AG10803 (cell line): ENCODE measurements at places on chromosomes 16 and 17.

- DNase-seq: peak; percentile 73
Measured at GRCh38 chr17:38469875-38470274, 41.6 kb downstream of the ARHGAP23 start.

GRCh38 chr17:31595076-31595475, 203.6 kb downstream of the RAB11FIP4 start:
- DNase-seq: peak; percentile 64

GRCh38 chr16:49049644-49050043, 232.0 kb downstream of the CBLN1 start:
- DNase-seq: no peak

DNA sequence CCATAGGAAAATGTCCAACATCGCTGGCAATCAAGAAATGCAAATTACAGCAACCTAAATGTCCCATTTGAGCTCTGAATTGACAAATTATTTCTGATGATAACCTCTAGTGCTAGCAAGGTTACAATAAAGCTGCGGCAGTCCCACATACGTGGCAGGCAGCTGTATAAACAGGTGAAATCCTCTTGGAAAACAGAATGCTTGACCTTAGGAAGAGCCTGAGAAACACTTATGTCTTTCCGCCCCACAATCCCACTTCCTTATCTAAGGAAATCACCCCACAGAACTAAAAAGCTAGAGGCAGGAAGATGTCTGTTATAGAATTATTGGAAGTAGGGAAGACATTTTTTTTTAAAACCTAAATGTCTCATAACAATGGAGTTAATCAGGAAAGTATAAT, 154.3 kb downstream of the KATNIP start:
- DNase-seq: no peak

DNA sequence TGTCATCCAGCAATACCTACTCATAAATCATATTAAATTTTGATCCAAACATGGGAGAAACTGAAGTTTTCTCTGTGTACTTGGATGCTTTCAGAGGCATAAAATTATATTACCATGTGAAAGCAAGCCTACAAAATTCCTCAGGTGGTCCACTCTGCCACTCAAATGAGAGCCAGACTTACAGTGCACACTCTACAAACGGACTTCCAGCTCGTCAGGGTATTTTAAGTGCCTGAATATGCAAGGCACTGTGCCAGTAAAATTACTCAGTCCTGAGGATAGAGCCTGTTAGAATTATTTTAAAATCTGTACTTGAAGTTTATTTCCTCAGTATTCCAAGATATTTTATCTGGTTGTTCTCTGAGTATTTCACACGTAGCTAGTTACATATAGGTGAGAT, 54.5 kb downstream of the TENT4B start:
- peak; percentile 65 for DNase-seq

GRCh38 chr17:56656701-56657327, 63.3 kb downstream of the NOG start:
- DNase-seq: no peak

GRCh38 chr16:28975158-28975599, 601 bp downstream of the SPNS1 start:
- no peak for DNase-seq

DNA sequence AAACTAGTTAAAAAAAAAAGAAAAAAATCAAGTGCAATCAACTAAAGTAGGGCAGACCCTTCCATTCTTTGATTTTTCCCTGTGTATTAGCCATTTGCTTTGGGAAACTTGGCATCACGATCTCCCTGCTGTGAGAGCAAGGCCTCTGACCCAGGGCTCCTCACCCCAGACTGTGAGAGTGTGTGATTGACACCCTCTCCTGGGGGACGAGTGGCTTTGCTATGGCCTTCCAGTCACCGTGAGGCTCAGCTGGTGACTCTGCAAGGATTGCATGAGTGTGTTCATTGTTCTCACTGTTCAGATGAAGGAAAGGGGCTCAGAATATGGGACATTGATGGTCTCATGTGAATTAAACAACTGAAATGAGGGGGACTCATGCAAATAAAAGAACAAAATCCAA, 69.0 kb upstream of the BCAR1 start:
- no peak for DNase-seq

DNA sequence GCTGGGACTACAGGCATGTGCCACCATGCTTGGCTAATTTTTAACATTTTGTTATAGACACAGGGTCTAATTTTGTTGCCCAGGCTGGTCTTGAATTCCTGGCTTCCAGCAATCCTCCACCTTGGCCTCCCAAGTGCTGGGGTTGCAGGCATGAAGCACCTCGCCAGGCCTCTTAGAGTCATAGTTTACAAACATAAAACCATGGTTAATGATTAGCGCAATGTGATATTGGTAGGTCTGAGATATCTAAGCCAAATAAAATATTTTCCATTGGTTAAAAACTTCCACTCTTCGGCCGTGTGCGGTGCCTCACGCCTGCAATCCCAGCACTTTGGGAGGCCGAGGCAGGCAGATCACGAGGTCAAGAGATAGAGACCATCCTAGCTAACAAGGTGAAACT, 16.6 kb downstream of the TXNDC11 start:
- no peak for DNase-seq

DNA sequence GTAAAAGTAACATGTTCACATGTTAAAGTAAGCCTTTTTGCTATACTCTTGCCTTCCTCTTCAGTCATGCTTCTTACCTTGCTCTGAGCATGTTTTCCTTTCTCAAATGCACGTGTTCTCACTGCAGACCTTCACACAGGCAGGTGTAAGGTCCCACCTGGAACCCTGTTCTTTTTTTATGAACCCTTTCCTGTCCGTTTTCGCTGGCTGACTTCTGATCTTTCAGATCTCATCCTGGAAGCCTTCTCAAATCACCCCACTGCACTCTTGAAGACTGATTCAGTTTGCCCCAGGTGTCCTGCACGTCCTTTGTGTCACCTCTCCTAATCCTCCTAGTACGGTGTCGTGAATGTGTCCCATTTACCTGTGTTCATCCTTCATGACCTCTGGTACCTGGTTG, 313.6 kb downstream of the SNX29 start:
- no peak for DNase-seq

DNA sequence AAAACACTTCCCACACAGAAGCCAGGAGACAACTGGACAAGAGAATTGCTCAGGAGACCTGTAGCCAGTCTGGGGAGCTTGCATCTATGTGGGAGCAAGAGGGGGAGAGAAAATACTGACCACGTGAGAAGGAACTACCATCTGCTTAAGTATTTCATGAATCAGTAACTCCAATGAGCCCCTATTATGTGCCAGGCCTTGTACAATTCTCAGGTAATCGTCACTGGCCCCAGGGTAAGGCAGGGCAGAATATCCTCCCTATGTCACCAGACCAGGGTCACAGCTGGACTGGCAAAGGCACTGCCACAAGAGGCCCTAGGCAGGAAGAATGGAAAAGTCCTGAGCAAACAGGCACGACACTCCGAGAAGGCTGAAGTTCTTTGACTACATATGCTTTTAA, 25.9 kb downstream of the USP7 start:
- DNase-seq: no peak

DNA sequence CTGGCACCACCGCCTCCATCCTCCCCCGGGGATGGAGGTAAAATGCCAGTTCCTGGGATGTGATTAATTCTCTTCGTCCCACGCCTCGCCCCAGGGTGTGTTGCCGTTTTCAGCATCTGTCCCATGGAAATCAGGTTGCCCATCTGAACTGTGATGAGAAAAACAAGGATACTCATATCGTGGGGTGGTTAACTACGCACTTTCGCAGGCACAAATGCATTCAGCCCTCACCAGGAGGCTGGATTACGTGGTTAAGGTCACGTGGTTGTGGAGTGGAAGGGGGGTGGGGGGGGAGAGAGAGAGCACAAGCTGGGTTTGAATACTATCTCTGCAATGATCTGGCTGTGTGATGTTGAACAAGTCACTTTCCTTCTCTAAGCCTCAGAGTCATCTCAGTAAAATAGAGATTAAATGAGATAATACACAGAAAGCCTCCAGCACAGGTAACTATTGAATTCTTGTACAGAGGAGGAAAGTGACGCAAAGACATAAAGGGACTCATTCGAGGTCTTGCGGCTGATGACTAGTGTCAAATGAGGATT, 74.7 kb downstream of the BMERB1 start:
- DNase-seq: no peak

- DNase-seq: no peak
Measured at GRCh38 chr16:69929480-69929879, 21.7 kb upstream of the CLEC18A start.

DNA sequence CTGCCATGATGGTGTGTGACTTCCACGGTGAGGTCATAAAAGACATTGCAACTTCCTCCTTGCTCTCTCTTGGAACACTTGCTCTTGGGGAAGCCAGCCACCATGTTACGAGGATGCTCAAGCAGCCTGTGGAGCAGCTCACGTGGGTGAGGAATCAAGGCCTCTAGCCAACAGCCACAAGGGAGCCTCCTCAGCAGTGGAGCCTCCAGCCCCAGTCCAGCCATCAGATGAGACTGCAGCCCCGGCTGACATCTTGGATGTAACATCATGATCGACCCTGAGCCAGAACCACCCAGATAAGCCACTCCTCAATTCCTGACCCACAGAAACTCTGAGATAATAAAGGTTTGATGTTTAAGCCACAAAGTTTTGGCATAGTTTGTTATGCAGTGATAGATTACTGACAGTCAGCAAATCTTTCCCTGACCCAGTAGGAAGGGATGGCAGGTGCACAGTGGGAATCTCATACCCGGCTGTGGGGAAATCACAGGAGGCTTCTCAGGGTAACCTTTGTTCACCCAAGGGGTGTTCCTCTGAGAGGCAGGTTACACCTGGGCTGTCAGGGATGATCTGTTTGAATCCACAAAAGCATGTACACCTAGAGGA, 23.3 kb upstream of the GINS2 start:
- no peak for DNase-seq

- peak; percentile 19 for DNase-seq
Measured at GRCh38 chr17:78484271-78485246, 92.6 kb downstream of the DNAH17 start.

- DNase-seq: peak; percentile 68
Measured at GRCh38 chr17:29155966-29156338, 24.2 kb downstream of the MYO18A start.

DNA sequence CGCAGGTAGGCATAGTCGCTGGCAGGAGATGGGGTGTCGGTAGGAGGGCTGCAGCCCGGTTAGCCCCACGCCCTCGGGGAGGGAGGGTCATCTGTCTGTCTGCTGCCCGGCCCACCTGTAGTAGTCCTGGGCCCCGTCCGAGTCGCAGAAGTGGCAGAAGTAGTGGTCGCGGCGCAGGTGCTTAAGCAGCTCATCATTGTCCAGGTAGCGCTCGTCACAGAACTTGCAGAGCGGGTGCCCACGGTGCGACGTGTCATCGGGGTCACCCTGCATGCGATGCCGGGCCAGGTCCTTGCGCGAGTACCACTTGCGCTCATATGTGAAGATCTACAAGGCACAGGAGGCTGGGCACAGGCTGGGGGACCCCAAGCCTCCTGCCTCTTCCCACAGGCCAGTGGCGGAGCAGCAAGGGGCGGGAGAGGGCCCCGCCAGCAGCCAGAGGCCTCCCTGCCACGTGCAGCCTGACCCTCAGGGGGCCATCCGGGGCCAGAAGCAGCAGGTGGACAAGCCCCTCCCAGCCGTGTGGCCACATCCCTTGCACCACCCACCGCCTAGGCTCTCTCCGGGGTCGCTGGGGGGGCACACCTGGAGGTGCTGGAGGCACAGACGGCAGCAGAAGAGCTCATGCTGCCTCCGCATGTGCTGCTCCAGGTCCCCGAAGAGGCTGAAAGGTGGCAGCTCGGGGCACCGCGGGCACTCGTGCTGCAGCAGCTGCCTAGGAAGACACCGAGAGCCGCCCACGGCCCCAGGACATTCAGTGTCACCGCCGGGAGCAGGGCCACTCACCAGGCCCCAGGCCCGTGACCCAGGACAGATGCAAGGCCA, 7.0 kb downstream of the ZNF598 start:
- no peak for DNase-seq

DNA sequence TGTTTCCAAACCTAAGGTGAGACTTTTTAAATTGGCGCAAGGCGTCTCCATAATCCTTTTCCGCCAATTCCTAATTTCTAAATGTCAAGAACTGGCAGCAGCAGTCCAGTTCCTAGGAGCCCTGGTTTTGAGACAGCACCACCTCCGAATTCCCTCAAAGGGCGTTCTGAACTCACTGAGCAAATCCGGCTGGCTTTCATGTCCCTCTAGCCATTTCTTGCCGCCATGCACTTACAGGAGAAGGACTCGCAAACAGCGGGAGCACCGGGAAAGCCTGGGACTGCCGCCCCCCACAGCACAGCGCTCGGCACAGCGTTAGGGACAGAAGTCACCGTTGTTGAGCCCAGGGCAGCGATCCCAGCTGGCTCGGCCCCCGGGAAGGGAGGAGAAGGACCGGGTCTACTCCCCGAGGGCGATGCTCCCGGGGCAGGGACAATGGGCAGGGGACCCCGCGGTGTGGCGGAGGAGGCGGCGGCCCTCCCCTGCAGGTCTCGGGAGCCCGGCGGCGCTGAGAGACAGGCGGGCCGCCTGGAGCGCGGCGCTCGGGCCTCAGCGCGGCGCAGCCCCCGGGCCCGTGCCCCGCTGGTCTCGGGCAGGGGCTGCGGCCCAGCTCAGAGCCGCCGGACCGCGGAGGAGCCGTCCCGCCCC, 545 bp downstream of the ARHGAP17 start:
- peak; percentile 59 for DNase-seq

GRCh38 chr16:74275031-74275636, 21.5 kb upstream of the PSMD7 start:
- DNase-seq: peak; percentile 23

GRCh38 chr16:54742436-54742835, 188.2 kb upstream of the IRX5 start:
- no peak for DNase-seq

DNA sequence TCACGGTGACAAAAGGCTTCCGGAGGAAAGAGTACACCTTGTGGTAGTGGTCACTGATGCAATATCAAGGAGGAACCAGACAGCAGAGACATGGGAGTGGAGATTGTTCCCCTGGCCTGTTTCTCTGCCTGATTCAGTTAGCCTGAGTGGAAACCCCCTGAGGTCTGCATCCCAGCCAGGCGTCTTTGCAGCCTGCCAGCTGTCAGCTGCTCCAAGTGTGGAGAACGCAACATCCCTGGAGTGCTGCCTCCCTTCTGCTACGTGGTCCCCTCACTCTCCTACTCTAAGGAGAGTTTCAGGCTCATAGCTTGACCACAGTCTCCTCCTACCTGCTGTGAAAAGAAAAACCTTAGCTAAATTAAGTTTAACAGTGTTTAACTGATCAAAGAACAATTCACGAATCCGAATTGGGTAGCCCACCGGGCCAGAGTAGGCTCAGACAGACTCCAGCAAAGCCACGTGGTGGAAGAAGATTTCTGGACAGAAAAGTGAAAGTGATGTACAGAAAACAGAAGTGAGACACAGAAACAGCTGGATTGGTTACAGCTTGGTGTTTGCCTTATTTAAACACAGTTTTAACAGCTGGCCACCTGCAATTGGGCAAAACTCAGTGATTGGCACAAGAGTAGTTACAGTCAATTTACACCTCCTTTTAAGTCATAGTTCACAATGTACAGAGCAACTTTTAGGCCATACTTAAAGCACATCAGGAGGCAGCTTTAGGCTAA, 188.6 kb downstream of the DNAH9 start:
- no peak for DNase-seq
